ENCODE measurements at places on chromosomes 7 and 10. TPM values are rescaled to one million over a fixed set of nuclear protein-coding genes. Genes with fewer than 3 reads are reported as not detected.

The MEPCE gene
- total RNA-seq = 49.6 TPM

GRCh38 chr7:78496096-78496630, 697.6 kb downstream of the PHTF2 start:
- DNase-seq = no peak

DNA sequence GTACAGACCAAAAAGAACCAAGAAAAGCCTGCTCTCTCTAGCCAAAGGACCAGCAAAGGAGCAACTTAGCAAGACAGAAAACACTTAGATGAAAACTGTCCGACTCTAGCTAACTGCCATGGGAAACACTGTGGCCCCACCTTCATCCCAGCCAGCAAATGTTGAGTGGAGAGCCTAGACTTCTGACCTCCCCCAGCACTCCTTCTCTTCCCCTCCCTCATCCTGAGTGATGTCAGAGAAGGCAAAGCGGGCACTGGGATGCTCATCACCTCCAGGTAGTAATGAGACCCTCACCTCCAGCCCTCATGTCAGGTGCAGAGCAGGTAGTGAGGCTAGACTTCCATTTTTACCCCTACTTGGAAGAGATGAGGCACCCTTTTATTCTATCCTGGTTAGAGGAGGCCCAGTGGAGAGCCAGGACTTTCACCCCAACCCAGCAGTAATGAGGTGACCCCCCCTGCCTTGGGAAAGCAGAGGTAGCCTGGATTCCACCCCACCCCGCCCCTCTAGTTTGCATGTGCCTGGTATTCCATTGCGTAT, 16.9 kb downstream of the CUZD1 start:
- no peak for DNase-seq

- no peak for DNase-seq
These were observed 76.5 kb downstream of the IMMP2L start for GRCh38 chr7:111485701-111486380.

GRCh38 chr7:144549861-144550260, 146.4 kb upstream of the NOBOX start:
- no peak for DNase-seq

The PLCE1 gene
- 1.0 TPM for total RNA-seq

DNA sequence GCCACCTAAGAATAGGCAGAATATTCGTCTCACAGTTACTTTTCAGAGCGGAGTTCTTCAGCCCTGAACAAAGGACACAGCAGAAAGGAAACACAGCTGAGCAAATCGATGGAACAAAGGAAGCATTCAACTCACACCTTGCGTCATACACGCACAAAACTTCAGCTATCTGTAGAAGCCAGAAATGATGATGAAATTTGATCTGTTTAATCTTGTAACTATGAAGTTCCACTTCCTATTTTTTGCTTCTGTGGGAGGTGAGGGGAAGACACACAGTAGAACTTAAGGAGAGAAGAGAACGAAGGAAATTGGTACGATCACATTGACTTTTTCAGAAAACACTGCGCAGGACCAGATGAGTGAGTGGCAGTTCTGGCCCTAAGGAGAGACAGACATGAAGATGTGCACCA, 26.2 kb downstream of the FAM171A1 start:
- peak; percentile 91 for DNase-seq

- no peak for DNase-seq
These were observed 57.8 kb downstream of the GCC1 start for GRCh38 chr7:127527561-127527960.

DNA sequence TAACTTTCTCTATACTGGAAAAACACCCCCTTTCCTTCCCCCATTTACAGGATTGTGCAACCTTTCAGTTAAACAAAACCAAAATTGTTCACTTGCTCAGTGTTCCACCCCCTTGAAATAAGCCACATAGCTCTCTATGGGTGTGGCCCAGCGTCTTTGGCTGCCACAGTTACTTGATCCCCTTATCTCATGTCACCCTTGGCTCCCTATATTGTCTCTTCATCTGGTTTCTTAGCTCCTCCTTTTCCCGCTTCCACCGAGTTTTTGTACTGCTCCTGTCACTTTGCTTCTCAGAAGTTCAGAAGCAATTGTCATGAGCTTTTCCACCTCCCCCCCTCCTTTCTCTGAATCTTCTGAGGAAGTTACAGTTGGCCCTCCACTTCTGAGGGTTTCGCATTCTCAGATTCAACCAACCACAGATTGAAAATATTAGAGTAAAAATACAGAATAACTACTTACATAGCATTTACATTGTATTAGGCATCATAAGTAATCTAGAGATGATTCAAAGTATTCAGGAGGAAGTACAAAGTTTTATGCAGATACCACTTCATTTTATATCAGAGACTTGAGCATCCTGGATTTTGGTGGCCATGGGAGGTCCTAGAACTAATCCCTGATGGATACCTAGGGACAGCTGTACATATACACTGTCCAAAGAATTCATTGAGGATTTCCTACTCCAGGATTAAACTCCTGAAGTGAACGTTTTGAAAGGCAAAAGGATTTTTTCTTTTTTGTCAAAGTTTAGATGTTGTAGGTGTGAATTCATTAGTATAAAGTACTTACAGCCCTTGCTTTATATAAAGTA, 60.4 kb downstream of the ADD3 start:
- no peak for DNase-seq

DNA sequence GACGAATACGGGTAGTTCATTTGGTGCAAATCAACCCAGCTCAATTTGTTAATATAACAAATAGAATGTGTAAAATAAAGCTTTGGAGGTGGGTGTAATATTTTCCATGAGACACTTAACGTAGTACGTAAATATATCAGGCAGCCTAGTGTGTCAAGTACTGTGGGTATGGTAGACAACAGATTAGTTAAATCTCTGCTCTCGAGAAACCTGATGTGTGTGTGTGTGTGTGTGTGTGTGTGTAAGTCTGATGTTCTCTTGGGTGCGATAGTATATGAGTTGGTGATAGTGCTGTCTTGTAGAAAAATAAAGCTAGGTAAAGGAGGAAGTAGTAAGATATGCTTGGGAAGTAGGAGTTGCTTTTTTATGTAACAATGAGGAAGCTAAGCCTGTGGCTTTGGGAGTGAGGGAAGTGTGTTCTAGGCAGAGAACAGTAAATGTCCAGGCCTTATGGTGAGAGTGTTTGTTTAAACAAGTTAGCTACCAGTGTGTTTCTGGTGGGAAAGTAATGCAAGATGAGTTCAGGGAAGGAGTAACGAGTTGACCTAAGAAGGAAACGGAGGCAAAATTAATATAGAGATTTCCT, 26.1 kb downstream of the WAC start:
- no peak for DNase-seq

GRCh38 chr7:80134115-80134535, 506 bp upstream of the GNAI1 start:
- no peak for DNase-seq

DNA sequence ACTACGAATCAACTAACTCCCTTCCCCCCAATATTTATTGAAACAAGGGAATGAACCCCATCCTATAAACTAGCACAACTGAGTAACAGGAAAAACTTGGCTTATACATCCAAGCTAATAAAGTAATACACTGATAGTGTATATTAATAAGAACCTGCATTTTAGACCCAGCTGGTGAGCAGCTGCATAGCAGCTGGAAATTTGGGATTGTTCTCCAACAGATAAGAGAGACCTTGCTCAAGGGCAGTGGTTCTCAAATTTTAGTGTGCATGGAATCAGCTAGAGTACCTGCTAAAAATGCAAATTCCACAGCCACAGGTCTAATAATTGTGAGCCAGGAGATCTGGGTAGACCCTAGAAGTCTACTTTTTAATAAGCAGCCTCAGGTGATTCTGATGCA, 384.7 kb upstream of the HPS1 start:
- DNase-seq = no peak

DNA sequence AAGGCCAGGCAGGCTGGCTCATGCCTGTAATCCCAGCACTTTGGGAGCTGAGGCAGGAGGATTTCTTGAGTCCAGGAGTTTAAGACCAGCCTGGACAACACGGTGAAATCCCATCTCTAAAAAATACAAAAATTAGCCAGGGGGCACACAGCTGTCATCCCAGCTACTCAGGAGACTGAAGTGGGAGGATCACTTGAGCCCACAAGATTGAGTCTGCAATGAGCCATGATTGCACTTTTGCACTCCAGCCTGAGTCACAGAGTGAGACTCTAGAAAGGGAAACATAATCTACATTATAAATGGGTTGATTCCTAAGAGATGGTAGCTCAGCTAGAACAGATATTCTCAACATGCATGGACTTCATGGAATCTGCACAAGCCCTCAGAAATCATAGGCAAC, 6.3 kb upstream of the LIPF start:
- no peak for DNase-seq

DNA sequence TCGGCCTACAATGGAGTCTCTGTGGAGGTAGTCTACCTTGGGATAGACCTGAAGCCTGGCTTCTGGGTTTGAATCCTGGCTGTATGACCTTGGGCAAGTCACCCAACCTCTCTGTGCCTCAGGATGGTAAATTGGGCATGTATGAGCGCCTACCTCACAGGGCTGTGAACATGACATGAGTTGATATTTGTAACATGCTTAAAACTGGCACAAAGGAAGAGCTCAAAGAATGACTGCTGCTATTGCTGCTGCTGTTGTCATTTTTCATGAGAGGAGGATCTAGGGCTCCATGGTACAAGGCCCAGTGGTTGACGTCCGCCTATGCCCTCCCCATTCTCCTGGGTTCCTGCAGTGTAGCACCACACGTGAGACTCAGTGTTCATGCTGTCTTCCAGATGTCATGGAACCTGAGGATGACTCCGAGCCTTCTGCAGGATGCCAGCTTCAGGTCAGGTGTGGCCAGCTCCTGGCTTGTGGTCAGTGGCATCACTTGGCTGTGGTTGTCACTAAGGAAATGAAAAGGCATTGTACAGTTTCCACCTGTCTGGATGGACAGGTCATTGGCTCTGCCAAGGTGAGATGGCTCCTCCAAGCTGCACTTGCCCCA, 95.0 kb downstream of the WDFY4 start:
- no peak for DNase-seq

DNA sequence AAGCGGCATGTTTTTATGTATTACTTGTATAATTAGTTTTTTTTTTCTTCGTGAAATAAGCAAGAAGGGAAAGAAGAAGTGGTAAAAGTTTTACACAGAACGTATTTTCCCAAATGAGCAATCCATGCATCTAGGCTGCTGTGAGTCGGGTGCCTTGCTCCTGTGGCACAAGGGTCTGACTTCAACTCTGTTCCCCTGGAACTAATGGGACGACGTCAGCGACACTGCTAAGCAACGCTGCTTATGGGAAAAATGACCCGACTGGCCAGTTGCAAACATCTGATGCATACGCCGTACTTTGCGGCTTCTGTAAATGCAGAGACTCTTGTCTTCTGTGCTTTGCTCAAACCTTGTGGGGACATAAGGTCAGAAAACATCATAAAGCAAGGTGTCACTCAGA, 66.3 kb downstream of the MPP7 start:
- no peak for DNase-seq

The NCF1 gene
- total RNA-seq = under 0.01 TPM

GRCh38 chr10:71726580-71727104, 7.1 kb upstream of the C10orf105 start:
- DNase-seq = no peak

- DNase-seq = no peak
These were observed 202.6 kb upstream of the RNF32 start for GRCh38 chr7:156438011-156438410.

DNA sequence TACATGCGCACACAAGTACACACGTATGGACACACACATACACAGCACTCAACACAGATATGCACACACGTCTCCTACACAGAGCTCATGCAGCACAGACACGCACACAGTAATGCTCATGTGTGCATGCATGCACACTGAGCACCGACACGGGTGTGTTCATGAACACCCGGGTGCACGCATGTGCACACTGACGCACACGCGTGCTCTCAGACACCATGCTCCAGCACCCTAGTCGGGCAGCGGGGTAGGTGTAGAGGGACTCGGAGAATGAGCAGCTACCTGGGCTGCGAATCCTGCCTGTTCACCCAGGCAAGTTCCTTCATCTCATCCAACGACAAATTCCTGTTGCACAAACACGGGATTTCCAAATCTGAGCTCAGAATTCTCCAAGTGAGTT, 184.7 kb downstream of the MAD1L1 start:
- DNase-seq = no peak

DNA sequence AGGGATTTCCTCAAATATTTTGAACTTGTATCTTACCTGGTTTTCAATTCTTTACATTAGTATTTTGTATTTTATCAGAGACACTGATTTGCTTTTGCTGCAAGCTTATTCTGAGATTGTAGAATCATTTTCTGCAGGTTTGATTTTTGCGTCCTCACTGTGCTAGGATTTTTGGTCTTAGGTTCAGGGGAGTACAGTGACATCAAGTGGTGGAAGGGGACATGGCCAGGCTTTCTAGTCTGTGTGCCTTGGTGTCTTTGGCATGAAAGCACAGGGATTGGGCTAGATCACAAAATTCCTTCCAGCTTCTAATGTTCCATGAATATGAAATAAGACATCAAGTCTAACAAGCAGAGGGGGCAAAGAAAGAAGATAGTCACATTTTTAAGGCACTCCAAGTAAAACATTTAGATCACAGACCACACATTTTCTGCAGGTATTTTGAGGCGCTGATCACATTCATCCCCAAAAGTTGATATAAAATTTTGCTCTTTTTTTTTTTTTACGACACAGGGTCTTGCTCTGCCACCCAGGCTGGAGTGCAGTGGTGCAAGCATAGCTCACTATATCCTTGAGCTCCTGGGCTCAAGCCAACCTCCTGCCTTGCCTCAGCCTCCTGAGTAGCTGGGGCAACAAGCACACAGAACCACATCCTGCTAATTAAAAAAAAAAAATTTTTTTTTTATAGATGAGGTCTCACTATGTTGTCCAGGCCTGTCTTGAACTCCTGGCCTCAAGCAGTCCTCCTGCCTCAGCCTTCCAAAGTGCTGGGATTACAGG, 124.4 kb downstream of the PON1 start:
- DNase-seq = peak; percentile 66

DNA sequence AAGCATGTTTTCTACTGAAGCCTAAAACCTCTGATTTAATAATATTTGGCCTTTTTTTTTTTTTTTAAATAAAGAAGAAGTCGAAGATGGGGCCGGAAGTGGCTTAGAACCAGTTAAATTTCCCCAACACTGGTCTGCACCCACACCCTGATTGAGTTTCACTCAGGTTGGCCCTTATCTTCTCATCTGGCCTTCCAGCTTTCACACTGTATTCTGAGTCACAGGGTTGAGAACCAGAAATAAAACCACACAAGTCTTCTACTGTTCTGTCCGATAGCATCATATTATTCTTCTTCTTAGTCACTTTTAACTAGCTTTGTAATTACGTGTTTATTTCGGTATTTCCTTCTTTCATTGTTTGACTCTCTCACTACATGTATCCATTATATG, 9.9 kb downstream of the ZNF365 start:
- DNase-seq = no peak

- DNase-seq = no peak
These were observed 1.8 kb downstream of the HOXA10 start for GRCh38 chr7:27172315-27172774.

GRCh38 chr7:113087071-113087998, 708 bp upstream of the GPR85 start:
- DNase-seq = peak; percentile 4

The NXPH1 gene
- total RNA-seq = not detected

DNA sequence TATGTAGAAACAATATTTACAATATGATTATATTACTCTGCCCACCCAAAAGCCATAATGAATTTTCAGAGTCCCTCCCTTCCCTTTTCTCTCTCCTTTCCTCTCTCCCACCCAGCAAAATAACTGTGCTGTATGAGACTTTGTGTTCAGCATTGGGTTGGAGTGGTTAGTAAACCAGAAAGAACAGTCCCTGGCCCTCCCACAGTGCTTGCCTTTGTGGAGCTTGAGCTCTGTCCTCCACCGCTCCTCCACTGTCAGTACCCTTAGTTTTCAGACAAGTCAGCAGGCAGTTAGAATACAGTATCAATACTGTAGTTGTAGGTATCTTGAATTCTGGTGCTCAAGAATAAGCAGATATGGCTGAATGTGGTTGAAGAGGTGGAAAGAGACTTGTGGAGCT, 92.7 kb downstream of the CDK14 start:
- no peak for DNase-seq
